Activated T-helper 2 cell treated with anti-CD3 and anti-CD28 coated beads, Interferon-gamma antibody, Interleukin-2, Interleukin-4, amounts not matched to agents 10 μg/mL and 5 μg/mL and 100 μg/mL, durations not matched to agents 14 hours and 24 hours and 36 hours (primary cell): ENCODE measurements at places on chromosomes 5 and 9. TPM values are rescaled to one million over a fixed set of nuclear protein-coding genes. Genes with fewer than 3 reads are reported as not detected.

DNA sequence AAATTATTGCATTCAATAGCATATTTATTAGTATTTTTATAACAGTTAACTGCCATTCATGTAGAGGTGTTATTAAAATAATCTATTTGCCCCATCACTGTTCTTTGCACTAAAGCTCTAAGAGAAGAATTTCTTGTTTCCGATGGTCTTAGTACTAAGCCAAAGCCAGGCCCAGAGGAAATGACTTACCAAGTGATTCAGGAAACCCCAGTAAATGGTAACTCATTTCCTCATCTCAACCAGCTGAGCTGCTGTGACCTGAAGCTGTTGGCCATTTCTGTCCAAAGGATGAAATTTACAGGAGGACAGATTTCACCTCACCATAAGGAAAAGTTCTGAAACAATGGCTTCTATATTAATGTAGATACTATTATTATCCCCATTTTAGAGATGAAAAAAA, 117.0 kb downstream of the PIK3R1 start:
- no peak overlapping the region for H3K4me3 ChIP-seq
- peaks cover 8% of the 10 kb centered on the region for H3K4me1 ChIP-seq
- peaks cover 19% of the 10 kb centered on the region for H3K27me3 ChIP-seq
- no peak overlapping the region for H3K27ac ChIP-seq
- H3K36me3 ChIP-seq, result no peaks in the 10 kb centered on the region
- no peak for DNase-seq

GRCh38 chr5:102638316-102638715, 116.8 kb upstream of the PAM start:
- no peaks in the 10 kb centered on the region for H3K27me3 ChIP-seq
- no peak overlapping the region for H3K4me3 ChIP-seq
- no peak overlapping the region for H3K27ac ChIP-seq

DNA sequence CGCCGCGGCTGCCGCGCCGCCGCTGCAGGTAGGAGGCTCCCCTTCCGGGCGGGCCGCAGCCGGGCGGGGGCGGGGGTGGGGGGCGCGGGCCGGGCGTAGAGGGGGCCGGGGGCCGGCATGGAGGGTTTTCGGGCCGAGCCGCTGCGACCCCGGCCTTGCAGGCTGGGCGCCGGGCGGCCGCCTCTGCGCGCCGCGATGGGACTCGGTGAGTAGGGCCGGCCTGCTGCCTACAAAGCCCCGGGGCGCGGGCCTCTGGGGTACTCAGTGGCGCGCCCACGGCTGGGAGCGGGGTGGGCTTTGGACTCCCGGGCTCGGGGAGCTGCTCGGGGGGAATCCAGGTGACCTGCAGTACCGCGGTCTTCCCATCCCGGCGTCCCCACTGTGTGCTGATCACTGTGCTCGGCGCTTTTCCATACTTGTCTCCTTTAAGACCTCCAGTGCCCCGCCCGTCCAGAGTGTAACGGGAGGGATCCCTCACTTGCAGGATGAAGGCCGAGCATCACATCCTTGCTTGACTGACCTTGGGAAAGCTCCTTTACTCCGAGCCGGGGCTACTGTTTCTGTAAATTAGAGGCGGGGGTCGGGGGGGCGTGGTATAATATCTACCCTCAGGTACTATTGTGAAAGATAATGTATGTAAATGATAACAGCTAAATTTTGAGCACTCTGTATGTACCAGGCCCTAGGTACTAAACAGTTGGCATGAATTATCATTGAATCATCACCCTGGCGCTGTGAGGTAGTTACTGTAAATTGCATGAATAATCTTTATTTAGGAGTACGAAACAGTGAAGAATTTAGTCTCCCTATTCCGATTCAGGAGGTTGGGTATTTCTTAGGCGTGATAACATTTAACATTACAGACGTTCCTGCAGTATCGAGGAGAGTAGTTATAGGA, 672 bp downstream of the MSANTD3 start:
- H3K27ac ChIP-seq, result peak overlapping the region; percentile 58
- H3K27me3 ChIP-seq, result peaks cover 7% of the 10 kb centered on the region

GRCh38 chr9:37921546-37922300, 17.8 kb upstream of the SLC25A51 start:
- H3K27ac ChIP-seq, result no peak overlapping the region
- no peak for DNase-seq

GRCh38 chr5:68548959-68549676, 333.6 kb downstream of the PIK3R1 start:
- no peaks in the 10 kb centered on the region for H3K36me3 ChIP-seq
- DNase-seq, result no peak
- no peak overlapping the region for H3K4me3 ChIP-seq
- no peaks in the 10 kb centered on the region for H3K4me1 ChIP-seq
- H3K27me3 ChIP-seq, result no peaks in the 10 kb centered on the region

DNA sequence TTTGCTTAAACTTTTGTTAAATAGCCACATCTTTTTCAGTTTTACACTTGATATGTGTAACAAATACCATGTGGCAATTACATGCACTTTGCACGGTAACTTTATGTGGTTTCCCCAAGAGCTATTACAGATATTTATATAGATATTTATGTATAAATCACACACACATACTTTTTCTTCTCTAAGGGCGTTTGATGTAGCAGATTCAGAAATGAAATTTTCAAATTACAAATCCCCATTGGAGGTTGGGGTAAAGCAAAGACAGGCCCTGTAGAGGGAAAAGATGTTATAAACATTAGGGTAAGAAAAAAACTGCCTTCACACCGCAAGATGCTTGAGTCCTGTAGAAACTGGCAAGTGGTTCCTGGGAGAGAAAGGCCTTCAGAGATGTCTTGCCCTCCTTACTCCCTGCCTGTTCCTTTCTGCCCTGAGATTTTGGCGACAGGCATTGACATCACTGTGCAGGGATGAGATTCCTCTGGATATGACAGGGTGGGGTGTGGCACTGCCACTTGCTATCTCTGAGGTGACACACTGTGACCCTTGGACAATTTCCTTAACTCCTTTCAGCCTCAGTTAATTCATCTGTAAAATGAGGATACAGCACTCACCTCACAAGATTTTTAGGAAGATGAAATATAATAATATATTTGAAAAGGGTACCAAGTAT, 177.9 kb upstream of the TUT7 start:
- no peak overlapping the region for H3K4me3 ChIP-seq
- H3K4me1 ChIP-seq, result no peaks in the 10 kb centered on the region
- DNase-seq, result no peak
- H3K27me3 ChIP-seq, result no peaks in the 10 kb centered on the region
- H3K36me3 ChIP-seq, result no peaks in the 10 kb centered on the region

DNA sequence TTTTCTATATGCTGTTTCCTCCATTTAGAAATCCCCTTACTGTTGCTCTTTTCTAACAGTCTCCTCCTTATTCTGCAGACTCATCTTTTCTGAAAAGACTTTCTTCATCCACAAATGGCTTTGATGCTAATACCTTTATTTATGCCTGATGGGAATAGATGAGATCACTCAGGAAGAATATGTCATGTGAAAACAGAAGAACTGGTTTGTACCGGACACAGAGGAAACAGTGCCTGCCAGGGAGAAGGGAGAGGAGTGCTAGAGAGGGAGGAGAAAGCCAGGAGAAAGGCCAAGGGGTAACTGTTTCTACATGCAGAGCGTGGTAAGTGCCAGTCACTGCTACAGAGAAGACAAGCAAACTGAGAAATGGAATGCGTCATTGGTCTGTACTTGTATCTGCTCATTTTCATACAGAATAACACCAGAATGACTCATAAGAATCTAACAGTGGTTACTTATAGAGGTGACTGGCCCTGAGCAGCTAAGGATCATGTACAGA, 45.9 kb upstream of the PJA2 start:
- no peak overlapping the region for H3K4me3 ChIP-seq
- peaks cover 10% of the 10 kb centered on the region for H3K4me1 ChIP-seq
- no peaks in the 10 kb centered on the region for H3K36me3 ChIP-seq
- peak overlapping the region; percentile 40 for H3K27ac ChIP-seq

DNA sequence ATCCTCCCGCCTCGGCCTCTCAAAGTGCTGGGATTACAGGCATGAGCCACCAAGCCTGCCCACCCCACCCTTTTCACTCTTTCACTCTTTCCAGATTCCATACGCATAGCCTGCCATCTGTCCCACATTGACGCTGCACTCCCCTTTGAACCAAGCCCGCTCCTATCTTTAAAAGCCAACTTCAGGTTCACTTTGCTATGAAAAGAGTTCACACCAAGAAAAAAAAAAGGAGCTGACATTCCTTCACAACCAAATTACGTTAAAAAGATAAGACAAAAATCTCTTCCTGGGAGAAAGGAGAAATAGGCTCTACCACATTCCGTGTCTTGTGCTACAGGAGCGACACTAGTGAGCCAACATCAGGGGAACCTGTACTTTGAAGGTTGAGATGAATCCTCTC, 41.5 kb downstream of the DMRT1 start:
- H3K4me3 ChIP-seq, result no peak overlapping the region
- H3K27ac ChIP-seq, result no peak overlapping the region
- no peak for DNase-seq
- peaks cover 18% of the 10 kb centered on the region for H3K4me1 ChIP-seq
- peaks cover 14% of the 10 kb centered on the region for H3K27me3 ChIP-seq
- H3K36me3 ChIP-seq, result no peaks in the 10 kb centered on the region

- H3K36me3 ChIP-seq, result no peaks in the 10 kb centered on the region
- no peaks in the 10 kb centered on the region for H3K4me1 ChIP-seq
- H3K27me3 ChIP-seq, result no peaks in the 10 kb centered on the region
- no peak overlapping the region for H3K4me3 ChIP-seq
Measured at GRCh38 chr5:125310749-125311148, 564.3 kb upstream of the ZNF608 start.

DNA sequence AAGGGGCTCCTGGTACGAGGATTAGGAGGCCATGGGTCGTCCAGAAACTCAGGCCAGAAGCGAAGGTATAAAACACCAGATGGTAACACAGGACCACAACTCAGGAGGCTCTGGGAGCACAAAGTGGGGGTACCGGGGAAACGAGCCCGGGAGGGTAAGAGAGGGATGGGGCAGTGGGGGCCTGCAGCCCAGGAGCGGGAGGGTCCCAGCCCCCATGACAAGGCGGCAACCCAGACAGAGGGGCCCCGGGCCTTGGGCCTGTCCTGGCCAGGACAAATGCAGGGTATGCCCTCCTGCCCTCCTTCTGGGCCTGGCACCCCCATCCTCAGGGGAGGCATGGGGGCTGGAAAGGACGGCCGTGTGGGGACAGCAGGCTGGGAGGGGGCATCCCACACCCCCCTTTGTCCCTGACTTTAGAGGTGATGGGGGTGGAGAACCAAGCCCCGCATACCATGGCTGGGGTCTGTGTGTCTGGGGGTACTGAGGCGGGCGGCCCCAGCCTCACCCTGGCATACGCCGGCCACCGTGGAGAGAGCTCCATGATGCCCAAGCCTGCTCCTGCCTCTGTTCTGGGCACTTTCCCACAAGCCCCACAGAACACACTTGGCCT, 47.0 kb upstream of the EXOC3 start:
- H3K4me3 ChIP-seq, result peak overlapping the region; percentile 1
- peaks cover 24% of the 10 kb centered on the region for H3K36me3 ChIP-seq
- H3K27me3 ChIP-seq, result no peaks in the 10 kb centered on the region
- H3K27ac ChIP-seq, result peak overlapping the region; percentile 28
- peaks cover 33% of the 10 kb centered on the region for H3K4me1 ChIP-seq
- no peak for DNase-seq

- H3K4me3 ChIP-seq, result no peak overlapping the region
- no peak for DNase-seq
- H3K27ac ChIP-seq, result peak overlapping the region; percentile 55
- H3K4me1 ChIP-seq, result peaks cover 3% of the 10 kb centered on the region
- H3K36me3 ChIP-seq, result peaks cover 21% of the 10 kb centered on the region
Measured at GRCh38 chr9:107338911-107339659, 56.0 kb downstream of the RAD23B start.

DNA sequence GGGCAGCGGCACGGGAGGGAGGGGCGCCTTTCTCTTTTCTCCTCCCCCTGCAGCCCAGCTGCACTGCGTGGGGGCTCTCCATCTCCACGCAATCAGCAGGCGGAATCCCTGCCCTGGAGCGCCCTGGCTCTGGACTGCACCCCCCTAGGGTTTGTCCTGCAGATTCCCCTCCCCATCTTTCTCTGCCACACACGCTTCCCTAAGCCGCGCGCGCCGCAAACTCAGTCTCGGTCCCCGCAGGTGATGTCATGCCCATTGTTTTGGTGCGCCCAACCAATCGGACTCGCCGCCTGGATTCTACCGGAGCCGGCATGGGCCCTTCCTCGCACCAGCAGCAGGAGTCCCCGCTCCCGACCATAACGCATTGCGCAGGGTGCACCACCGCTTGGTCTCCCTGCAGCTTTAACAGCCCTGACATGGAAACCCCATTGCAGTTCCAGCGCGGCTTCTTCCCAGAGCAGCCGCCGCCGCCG, at the start of gene KCNN2:
Gene KCNN2 (plus strand): TSS at position 347 of the 473 bp plus-strand sequence. CDS start 70 bp downstream, at position 417.
- peaks cover 4% of the 10 kb centered on the region for H3K4me1 ChIP-seq
- no peaks in the 10 kb centered on the region for H3K36me3 ChIP-seq
- no peak within 1 kb of the TSS for H3K27ac ChIP-seq
- peaks cover 48% of the 10 kb centered on the region for H3K27me3 ChIP-seq
- peak; percentile 12 for DNase-seq

- H3K4me3 ChIP-seq, result peak overlapping the region; percentile 98
- peaks cover 76% of the 10 kb centered on the region for H3K36me3 ChIP-seq
- peak overlapping the region; percentile 81 for H3K27ac ChIP-seq
- peaks cover 58% of the 10 kb centered on the region for H3K4me1 ChIP-seq
- no peak for DNase-seq
Measured at GRCh38 chr5:179620703-179621350, 2.6 kb downstream of the HNRNPH1 start.

GRCh38 chr5:158854260-158854783, 245.4 kb downstream of the EBF1 start:
- no peak overlapping the region for H3K27ac ChIP-seq
- no peak overlapping the region for H3K4me3 ChIP-seq
- H3K36me3 ChIP-seq, result no peaks in the 10 kb centered on the region
- peaks cover 18% of the 10 kb centered on the region for H3K27me3 ChIP-seq
- DNase-seq, result no peak

GRCh38 chr5:132419502-132420468, 50.3 kb downstream of the SLC22A5 start:
- H3K27me3 ChIP-seq, result no peaks in the 10 kb centered on the region
- DNase-seq, result peak; percentile 64
- peak overlapping the region; percentile 89 for H3K27ac ChIP-seq

GRCh38 chr5:123098767-123099513, 9.9 kb downstream of the PRDM6 start:
- H3K27ac ChIP-seq, result no peak overlapping the region
- H3K27me3 ChIP-seq, result peaks cover 80% of the 10 kb centered on the region
- H3K4me3 ChIP-seq, result no peak overlapping the region
- peaks cover 8% of the 10 kb centered on the region for H3K4me1 ChIP-seq
- no peak for DNase-seq

DNA sequence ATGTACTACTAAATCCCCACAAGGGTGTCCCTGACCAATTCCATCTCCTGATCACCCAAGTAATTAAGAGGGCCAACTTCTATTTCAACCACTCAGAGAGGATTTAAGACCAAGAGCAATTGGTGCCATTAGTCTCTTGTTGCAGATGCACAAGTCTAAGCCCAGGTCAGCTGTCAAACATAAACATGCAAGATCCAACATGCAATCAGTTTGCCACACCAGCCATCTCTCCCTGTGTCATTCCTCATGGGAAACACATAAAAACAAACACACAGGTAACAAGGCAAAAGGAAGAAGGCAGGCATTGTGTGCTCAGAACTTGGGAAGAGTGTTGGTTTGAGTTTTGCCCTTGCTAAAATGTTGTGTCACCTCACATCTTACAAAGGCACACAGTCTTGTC, 139.2 kb downstream of the SPOCK1 start:
- DNase-seq, result no peak
- peaks cover 2% of the 10 kb centered on the region for H3K27me3 ChIP-seq

- DNase-seq, result no peak
- no peaks in the 10 kb centered on the region for H3K36me3 ChIP-seq
- H3K27me3 ChIP-seq, result peaks cover 27% of the 10 kb centered on the region
- no peak overlapping the region for H3K4me3 ChIP-seq
- peaks cover 20% of the 10 kb centered on the region for H3K4me1 ChIP-seq
Measured at GRCh38 chr5:66897356-66897755, 299.2 kb downstream of the CD180 start.

The GABRG2 gene
- total RNA-seq, result 1.0 TPM in 1 of 2 replicates, not detected in the other

The CCL27 gene
- total RNA-seq, result 0.25 and 0.55 TPM in 2 replicates

The BRD9 gene
- 72.9 and 73.2 TPM in 2 replicates for total RNA-seq

The TLR4 gene
- not detected in 2 replicates for total RNA-seq

The PCDHGA5 gene
- total RNA-seq, result 0.43 and 0.51 TPM in 2 replicates

The VCAN gene
- total RNA-seq, result not detected in 2 replicates

The SUSD3 gene
- total RNA-seq, result 29.7 and 36.4 TPM in 2 replicates
